HT1080 (cell line): ENCODE measurements at places on chromosomes 16 and 17. TPM values are rescaled to one million over a fixed set of nuclear protein-coding genes. Genes with fewer than 3 reads are reported as not detected.

LONP2 gene
- total RNA-seq, result 19.5 and 20.9 TPM in 2 replicates

CDT1 gene
- total RNA-seq, result 33.5 and 64.6 TPM in 2 replicates

KIF19 gene
- not detected in 2 replicates for total RNA-seq

RGS9 gene
- total RNA-seq, result 2.2 and 4.0 TPM in 2 replicates

KCNJ2 gene
- total RNA-seq, result 0.43 and 0.66 TPM in 2 replicates

MAF gene
- not detected in 2 replicates for total RNA-seq
